ENCODE measurements at places on chromosomes 5 and 9.

DNA sequence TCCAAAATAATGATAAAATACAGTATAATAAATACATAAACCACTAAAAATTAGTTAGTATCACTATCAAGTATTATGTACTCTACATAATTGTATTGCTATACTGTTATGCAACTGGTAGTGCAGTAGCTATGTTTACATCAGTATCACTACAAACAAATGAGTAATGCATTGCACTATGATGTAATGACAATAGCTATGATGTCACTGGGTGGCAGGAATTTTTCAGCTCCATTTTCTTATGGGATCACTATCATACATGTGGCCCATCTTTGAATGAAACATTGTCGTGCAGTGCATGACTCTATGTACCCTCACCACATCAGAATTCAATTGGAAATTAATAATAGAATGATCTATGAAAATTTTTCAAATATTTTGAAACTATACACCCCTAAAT lies 201.3 kb downstream of the MPDZ start:
- DNase-seq = no peak

GRCh38 chr9:134502809-134503211 lies 138.8 kb upstream of the COL5A1 start:
- no peak for DNase-seq

DNA sequence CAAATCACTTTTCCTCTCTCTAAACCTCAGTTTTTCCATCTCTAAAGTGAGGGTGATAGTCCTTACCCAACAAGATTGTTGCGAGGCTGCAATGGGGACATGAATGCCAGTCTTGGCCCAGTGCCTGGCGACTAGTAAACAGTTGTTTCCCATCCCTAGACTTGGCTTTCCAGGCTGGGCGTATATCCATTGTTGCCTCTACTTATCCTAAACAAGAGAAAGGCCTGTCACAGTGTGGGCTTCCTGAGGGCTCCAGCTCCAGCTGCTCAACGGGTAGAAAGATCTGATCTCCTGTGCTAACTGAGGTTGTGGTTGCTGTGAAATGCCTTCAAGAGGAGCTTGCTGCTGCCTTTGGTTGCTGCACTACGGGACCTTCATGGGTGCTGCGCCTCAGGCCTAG lies 142.0 kb downstream of the NSG2 start:
- DNase-seq = no peak

- no peak for DNase-seq
Measured at GRCh38 chr5:173670791-173671120, 54.3 kb upstream of the BOD1 start.

DNA sequence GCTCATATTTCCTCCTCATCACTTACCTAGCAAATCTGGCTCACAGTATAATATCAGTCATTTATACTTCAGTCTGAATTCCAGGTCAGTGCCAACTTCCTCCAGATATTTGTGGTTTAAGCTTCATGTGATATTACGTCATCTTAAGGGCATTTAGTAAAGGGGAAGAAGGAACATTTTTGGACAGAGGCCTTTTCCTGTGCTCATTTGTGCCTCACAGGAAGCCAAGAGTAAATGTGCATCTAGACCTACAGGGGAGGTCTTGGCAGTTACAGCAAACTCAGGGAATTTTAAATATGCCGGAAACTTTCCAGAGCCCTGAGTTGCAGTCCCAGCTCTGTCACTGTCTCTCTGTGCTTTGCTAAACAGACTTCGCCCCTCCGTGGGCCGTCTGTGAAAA lies 12.3 kb upstream of the KCNIP1 start:
- no peak for DNase-seq

DNA sequence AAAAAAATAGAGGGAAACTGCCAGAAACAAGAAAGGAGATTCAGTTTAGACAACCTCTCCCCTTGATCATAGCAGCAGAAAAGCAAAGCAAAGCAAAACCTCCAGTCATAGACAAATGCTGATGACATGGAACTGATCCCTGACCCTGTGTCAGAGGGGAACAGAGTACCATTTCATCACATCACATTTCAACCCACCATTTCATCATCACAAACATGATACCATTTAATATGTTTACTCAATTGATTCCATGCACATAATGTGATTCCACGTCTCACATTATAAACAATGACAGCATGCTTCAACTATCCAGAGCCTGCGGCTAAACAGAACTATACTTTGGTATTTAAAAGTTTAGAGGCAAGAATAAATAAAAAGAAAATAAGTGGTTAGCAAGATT lies 28.7 kb upstream of the ACOT12 start:
- DNase-seq = no peak

GRCh38 chr9:118558891-118559290 lies 810.3 kb downstream of the BRINP1 start:
- no peak for DNase-seq

DNA sequence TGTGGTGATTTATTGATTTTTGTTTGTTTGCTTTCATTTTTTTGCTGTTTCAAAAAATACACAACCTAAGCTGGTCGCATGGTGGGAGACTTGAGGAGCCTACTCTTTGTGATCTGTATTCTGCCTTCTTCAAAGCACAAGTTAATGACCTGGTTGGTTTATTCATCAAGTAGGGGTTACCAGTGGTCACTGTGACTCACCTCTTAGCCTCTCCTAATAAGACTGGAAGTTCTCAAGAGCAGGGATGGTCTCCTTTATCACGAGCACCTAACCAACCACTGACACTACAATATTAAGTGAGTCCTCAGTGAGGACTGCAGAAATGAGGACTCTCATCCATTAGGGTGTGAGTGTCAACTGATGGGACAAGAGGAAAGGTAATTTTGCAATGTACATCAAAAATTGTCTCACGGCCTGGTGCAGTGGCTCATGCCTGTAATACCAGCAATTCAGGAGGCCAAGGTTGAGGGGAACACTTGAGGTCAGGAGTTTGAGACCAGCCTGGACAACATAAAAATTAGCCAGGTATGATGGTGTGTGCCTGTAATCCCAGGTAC lies 13.6 kb upstream of the MTMR12 start:
- DNase-seq = no peak

DNA sequence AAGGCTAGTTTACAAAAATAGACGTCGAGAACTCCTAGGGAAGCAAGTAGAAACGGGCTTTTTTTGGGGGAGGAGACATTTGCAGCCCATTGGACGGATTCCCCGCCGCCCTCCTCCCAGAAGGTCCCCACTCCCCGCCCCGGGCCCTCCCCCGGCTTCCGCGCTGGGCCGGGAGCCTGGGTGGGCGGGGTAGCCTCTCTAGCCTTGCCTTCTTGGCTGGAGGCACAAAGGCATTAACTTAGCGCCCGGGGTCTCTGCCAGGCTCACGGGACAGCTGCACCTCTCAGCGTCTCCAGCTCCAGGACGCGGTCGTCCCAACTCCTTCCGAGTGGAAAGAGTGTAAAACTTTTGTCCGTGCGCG lies at the start of gene DMRTA1:
Gene DMRTA1, plus strand, starts transcription at position 236 of the 361 bp plus-strand sequence. CDS start 242 bp downstream, outside the sequence.
- DNase-seq = peak; percentile 18

DNA sequence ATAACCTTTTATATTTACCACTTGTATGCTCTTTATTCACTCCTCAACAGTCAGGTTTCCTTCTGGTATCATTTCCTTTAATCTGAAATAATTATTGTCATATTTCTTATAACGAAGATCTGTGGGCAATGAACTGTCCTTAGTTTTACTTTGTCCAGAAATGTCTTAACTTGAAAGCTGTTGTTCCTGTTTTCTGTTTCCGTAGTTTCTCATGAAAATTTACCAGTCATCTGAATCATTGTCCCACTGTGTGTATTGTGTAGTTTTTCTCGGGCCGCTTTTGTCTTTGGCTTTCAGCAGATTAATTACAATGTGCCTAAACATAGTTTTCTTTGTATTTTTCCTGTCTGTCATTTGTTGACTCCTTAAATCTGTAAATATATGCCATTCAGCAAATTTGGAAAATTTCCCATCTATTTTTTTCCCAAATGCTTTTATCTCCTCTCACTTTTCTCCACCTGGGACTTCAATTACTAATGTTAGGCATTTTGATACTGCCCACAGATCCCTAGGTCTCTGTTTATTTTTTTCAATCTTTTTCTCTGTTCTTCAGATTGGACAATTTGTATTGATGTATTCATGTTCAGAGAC lies 74.9 kb downstream of the PDE8B start:
- no peak for DNase-seq

GRCh38 chr9:126682928-126683697 lies 69.4 kb downstream of the LMX1B start:
- DNase-seq = no peak

DNA sequence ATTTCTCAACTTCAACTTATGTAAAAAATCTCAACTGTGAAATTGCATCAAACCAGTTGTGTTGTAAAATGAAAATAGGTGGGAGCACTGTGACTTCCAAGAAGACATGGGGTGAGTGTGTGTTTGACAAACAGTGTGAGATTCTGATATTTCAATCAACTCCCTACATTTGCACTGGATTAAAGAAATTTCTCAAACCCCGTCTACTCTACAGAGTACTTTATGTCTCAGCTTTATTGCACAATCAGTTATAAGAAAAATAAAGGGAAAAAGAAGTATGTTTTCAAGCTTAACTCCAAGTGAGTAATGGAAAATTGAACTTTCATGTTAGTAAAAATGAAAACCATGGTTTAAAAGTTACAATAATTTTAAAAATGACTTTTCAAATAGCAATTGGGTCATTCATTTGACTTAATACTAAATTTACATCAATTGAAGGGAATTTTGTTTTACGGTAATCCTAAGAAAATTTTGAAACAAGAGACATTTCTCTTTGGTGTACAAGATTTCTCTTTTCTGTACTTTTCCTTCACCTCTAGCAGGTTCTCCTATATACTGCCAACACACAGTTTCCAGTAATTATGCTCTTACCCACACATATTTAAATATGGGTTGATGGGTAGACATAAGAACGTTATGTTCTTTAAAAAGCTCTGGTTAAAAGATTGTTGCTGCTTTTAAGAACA lies 80.3 kb downstream of the CDO1 start:
- DNase-seq = no peak

GRCh38 chr9:74132986-74133385 lies 364.1 kb upstream of the RORB start:
- no peak for DNase-seq

DNA sequence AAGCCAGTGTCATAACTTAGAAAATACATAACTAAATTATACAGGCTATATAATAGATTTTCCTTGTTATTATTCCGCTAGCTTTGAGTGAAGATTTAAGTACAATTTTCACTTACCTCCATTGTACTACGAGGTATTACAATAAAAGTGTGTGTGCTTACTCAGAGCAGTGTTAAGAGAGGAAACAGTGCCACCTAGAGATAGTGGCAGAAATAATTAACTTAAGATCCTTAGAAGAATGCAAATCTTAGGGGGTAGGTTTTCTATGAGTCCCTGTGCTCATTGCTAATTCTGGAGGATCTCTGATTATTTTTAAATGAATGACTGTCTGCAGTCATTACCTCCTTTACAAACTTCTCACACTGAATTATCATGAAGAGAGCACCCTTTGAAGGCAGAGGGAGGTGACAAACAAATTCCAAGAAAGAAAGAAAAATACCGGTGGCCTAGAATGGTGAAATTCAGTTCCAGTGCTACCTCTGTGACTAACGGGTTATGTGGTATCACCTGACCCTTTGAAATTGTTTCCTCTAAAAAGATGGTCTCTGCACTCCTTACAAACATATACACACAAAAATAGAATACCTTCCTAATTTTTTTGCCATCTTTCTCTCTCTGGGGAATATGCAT lies 379.8 kb downstream of the TRIM36 start:
- DNase-seq = no peak

- no peak for DNase-seq
Measured at GRCh38 chr5:140497897-140498296, 49.6 kb upstream of the EIF4EBP3 start.

GRCh38 chr5:144680711-144681110 lies 510.0 kb downstream of the KCTD16 start:
- DNase-seq = no peak

GRCh38 chr5:124956471-124957029 lies 210.1 kb upstream of the ZNF608 start:
- no peak for DNase-seq

DNA sequence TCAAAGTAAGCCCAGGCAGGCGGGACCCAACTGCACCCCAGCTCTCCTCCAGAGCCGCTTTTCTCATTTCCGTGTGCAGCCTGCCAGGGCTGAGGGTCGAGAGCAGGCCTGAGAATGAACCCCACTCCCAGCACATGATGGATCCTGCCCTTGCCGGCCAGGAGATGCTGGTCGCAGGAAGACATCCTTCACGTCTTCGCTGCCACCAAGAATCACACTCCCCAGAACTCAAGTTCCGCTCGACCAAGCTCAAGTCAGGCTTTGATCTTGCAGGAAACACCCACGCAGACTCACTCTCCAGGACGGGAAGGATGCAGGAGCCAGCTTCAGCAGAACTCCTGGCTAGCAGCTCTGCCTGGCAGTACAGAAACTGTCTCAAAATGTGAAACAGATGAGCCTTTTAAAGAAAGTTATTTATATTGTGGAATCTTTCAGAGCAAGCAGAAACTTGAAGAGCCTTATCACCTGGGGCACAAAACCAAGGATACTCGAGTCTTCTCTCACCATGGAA lies 102.4 kb downstream of the ROR2 start:
- no peak for DNase-seq

DNA sequence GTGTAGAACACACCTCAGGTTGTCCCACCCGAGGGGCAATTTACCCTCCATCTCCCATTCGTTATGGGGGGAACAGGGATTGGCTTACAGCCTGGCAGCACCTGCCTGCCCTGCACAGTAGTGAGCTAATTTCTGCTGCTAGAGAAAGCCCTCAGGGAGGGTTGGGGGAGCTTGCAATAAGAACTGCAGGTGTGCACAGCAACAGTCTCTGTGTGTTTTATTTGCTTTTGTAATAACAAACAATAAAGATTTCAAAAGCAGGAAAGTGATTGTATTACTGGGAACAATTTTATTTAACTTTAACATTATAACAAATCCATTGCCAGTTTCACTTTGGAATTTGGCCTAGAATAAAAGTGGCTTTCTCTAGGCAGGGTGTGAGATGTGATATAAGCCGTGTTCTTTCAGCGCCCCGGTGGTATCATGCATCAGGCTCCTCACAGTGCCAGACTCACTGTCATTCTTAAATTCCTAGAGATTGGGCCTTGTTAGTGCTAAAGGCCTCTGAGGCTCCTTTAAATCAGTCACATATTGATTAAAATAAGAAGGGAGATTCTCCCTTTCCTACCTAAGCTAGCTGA lies 81.1 kb downstream of the RMI1 start:
- no peak for DNase-seq

- DNase-seq = no peak
Measured at GRCh38 chr5:16659536-16659935, 42.7 kb upstream of the RETREG1 start.

GRCh38 chr9:4225291-4226028 lies 74.4 kb downstream of the GLIS3 start:
- DNase-seq = no peak

- DNase-seq = no peak
Measured at GRCh38 chr9:98291820-98292219, 36.4 kb upstream of the TBC1D2 start.

GRCh38 chr5:181039471-181039870 lies 595 bp upstream of the BTNL9 start:
- no peak for DNase-seq

DNA sequence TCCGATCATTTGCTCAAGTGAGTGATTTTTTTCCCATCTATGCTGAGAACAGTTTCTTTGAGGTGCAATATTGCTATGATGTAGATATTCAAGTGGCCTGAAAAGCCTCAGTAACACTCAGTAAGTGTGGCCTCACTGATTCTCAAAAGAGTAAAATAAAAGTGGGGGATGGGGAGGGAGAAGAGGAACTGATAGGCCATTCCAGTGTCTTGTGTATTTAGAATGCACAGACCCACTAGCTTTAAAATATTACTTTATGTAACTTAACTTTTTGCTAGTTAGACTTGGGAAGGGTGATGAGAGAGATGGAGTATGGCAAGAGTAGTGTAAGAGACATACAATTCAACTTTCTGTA lies 79.5 kb upstream of the ZNF608 start:
- no peak for DNase-seq

GRCh38 chr5:8340739-8341344 lies 471.9 kb downstream of the MTRR start:
- DNase-seq = no peak
